NCI-H1048 (cell line): ENCODE measurements at places on chromosomes 3 and 15.

GRCh38 chr3:133461291-133461690, 61.4 kb downstream of the BFSP2 start:
- no peak for DNase-seq

- no peak for DNase-seq
These were observed 317.7 kb upstream of the TLE3 start for GRCh38 chr15:70415398-70415797.

GRCh38 chr3:188244395-188244861, 90.5 kb downstream of the LPP start:
- no peak for DNase-seq

DNA sequence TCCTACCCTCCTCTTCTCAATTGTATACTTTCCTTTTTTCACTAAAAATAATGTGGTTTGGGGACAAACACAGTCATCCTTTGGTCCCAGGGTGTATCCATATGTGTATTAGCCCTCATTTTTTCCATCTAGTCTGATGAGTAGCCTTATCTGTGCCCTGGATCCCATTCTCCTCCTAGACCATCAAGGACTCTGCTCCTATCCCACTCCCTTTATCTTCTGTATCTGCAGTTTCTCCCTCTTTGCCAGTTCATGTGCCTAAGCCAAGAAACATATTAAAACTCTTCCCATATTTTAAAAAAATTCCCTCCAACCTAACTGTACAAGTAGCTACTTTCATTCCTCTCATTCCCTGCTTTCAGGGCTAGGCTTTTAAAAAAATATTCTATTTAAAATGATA, 25.2 kb downstream of the CCDC14 start:
- DNase-seq, result no peak

- no peak for DNase-seq
These were observed 142.8 kb downstream of the OCA2 start for GRCh38 chr15:27956285-27956684.

DNA sequence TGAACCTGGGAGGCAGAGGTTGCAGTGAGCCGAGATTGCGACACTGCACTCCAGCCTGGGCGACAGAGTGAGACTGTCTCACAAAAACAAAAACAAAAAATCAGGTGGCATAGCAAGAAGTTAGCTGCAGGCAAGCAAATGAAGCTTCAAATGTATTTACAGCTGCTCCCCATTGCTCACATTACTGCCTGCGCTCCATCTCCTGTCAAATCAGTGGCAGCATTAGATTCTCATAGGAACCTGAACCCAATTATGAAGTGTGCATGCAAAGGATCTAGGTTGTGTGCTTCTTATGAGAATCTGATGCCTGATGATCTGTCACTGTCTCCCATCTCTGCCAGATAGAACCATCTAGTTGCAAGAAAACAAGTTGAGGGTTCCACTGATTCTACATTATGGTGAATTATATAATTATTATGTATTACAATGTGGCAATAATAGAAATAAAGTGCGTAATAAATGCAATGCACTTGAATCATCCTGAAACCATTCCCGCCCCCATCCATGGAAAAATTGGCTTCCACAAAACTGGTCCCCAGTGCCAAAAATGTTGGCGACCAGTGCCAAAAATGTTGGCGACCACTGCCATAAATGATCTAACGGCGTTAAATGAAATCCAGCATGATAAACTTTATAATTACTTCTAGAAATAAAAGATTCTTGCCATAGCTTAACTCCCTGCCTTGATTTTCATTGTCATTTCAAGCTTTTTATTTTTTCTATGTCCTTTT, 616.7 kb upstream of the NAALADL2 start:
- DNase-seq, result no peak
